Activated CD8-positive, alpha-beta memory T cell treated with anti-CD3 and anti-CD28 coated beads for 4 hours (primary cell): ENCODE measurements at places on chromosomes 1 and 21.

DNA sequence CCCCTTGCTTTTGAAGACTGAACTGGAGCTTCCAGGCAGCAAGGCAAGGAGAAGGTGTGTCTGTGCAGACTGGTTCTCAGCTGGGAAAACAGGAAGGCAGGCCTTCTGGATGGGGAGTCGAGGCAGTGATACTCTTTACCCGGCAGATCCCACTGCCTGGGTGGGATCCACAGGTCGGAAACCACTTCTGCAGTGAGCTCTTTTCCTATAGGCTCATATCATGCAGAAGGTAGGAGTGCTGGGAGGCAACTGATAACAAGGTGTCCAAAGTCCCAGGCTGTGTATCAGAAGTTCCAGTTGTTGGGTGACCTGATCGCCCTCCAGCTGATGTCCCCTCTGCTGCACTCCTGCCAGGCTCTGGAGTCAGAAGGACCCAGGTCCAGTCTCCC is 17.1 kb downstream of the ACOT11 start:
- DNase-seq = no peak

- DNase-seq = no peak
These were observed 43.4 kb upstream of the LRRC8C start for GRCh38 chr1:89589515-89589914.

- DNase-seq = no peak
These were observed 4.5 kb downstream of the TMEM125 start for GRCh38 chr1:43274125-43274803.

DNA sequence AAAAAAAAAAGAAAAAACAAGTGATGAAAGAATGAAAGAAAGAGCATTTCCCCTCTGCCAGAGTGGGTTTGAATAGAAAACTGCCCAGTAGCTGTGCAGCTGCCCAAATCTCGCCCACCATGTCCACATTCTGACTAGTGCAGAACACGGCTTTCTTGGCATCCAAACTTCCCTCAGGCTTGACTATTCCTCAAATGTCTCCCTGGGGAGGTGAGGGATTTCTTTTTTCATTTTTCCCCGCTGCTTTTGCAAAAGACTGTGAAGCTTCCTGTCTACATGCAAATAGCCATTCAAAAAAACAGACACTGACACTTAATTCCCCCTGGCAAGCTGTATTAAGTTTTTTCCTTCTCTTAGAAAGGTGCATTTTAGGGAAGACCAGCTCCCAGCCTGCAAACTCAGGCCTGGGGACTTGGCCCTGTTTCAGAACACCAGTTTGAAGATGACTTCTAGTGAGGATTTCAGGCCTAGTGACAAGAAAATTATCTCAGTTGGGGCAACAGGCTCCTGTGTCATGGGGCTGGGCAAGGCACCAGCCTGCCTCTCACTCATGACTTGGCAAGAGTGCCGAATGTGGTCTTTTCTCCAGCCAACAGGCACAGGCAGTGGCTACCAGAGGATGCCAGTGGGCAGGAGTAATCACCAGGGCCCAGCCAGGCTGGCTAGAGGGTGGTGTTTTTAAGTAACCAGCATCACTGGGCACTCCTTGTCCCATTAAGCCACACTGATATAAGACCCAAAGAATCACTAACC is 178.1 kb upstream of the NFIA start:
- DNase-seq = no peak

DNA sequence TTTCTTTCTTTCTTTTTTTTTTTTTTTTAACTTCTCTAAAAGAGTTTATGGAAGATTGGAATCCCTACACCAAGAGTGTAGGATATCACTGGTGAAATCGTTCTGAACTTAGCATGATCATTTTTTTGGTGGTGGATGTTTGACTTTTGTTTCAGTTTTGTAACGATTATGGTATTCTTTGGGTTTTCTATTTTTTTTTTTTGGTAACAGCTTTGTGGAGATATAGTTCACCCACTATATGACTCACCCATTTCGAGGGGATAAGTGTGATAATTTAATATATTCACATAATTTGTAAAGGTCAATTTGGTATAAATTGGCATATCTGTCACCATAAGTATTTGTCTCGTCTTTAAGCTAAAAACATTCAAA is 29.2 kb downstream of the AGPAT3 start:
- DNase-seq = no peak

DNA sequence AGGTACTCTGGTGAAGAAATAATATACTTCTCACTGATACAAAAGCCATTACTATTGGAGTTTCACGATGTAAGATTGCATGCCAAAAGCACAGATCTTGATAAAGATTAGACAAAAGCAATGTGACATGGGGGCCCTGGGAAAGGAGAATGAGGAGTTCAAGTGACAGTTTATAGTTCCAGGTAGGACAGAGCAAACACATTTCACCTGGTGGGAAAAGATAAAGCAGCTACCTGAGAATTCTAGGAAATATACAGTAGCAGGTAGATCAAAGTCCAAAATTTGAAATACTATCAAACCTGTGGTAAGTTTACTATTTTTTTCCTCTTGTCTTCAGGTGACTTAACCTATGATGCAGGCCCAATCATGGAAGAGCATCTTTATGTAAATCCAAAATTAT is 8.0 kb downstream of the OR2G3 start:
- no peak for DNase-seq

- no peak for DNase-seq
These were observed 18.7 kb upstream of the FMO2 start for GRCh38 chr1:171166361-171166760.

DNA sequence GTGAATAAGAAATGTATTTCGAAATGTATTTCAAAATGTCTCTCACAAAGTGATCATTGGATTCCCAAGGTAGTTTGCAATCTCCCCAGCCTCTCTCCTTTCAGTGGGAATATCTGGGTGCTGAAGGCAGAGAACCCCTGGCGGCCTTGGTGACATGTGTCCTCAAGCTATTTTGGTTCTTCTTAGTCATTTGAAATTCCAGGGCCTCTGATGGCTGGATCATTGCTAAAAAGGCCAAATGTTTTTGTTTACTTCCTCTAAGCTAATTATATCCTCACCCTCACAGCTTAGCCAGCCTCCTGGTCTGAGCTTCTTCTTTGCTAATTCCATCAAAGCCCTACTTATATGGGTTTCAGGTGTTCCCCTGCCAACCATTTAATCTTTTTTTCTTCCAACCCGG is 71.2 kb downstream of the LRRC40 start:
- DNase-seq = no peak
